ENCODE measurements at places on chromosomes 3 and 15.
A peak's percentile ranks its signal among the peaks of the same experiment; 100 is the strongest.

DNA sequence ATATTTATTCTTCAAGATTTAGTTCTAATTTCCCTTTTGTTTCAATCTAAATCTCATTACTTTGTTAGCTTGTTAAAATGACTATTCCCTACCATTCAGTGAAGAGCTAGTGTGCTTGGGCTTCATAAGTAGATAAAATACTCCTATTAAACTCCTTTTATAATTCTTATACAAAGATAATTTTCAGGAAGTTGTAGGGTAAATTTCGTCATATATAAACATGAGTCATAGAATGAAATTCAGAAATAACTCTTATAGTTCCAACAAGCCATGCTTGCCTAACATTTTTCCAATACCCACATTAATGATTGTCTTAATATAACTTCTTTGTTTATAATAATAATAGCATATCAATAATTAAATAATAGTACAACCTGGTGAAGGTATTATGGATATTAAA lies 407.3 kb downstream of the NAALADL2 start:
- DNase-seq: no peak

DNA sequence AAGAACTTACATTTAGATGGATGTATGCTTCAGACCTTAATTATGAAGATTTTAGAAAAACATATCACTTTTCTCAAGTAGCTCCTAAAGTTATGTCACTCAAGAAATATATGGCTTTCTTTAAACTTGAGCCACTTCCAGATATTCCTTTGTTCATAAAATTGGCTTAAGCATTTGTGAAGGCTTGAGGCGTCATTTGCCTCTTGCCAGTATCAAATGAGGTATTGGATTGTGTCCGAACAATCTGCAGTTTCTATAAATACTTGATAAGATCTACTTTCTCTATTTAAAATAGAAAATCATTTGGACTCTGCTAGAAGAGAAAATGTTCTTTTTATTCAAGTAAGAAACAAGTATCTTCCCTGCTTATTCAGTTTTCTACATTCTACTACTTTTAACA lies 102.6 kb downstream of the RSL24D1 start:
- DNase-seq: no peak

DNA sequence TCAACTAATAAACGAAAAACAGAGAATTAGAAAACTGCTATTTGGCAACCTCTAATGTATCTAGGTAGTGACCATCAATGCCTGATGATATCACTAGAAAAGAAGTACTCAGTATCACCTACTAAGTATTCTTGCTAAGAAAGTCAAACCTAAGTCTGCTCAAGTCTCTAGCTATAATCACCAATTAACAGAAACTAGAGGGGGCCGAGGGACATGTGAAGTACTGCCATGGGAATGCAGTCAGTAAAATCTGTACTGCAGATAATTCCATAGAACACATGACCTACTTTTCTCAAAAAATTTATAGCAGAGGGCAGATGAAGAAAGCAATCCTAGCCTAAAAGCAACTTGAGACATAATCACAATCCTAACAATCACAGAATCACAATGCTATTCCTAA lies 51.4 kb downstream of the CPEB1 start:
- DNase-seq: no peak

DNA sequence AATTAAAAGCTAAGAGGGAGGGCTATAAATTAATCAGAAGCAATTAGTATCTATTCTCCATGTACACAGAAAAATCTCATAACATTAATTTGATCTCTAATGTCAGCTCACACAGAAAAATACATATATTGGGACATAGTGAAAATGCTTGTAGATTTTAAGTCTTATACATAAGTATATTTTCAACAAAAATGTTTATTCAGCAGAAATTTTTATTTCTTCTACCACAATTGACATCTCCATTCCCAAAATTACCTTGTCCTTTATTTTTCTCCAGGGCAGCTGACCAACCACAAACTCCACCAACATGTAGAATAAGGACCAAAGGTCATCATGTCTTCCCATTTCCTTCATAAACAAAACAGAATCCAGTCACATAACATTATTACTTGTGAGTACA lies 74.5 kb upstream of the CDAN1 start:
- DNase-seq: no peak

GRCh38 chr3:186960347-186960746 lies 30.0 kb downstream of the ST6GAL1 start:
- DNase-seq: no peak

DNA sequence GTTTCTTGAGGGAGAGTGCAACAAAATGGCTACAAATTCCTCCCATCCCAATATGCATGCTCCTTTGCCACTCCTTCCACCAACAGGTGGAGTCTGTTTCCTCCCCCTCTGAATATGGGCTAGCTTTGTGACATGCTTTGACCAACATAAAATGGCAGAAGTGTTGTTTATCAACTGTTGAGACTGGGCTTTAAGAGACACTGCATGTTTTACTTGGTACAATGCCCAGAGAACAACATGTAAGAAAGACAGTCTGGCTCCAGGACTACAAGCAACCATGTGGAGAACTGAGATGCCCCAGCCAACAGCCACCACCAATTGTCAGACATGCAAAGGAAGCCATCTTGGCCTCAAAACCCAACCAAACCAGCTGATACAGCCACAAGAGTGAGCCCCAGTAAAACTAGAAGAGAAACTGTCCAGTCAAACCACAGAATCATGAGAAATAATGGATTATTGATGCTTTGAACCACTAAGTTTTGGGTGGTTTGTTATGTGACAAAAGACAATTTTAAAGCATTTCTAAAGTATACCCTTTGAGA lies 40.5 kb downstream of the NUDT16 start:
- DNase-seq: no peak

- no peak for DNase-seq
Measured at GRCh38 chr3:188664795-188665194, 507.0 kb upstream of the TPRG1 start.

DNA sequence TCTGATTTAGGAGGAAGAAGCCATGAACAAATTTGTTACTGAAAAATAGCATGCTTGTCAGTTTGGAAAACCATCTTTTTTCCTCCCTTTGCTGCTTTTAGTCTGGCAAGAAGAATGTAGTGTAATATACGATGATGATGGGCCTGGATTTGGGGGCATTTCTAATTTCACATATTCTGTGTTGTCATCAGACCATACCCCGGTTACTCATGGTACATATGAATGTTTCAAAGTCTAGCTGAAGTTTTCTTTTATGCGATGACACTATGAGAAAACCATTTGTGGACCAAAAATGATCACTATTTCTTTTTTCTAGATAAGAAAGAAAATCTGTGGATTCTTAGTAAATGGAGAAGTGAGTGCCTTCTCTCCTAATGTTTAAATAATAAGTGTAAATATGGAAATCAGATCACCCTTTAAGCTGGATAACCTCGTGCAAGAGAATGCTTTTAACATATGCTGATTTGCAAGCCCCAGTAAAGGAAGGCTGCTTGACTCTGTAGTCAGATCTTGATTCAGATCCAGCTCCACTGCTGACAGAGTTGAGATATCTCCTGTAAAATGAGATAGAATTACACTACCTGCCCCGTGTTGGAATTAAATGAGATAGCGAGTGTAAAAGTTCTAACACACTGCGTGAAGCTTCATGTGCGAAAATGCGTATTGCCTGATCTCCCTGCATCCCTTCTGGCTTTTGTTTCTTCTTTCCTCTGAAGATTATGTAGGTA lies 3.0 kb downstream of the MEF2A start:
- no peak for DNase-seq

GRCh38 chr3:111617406-111617805 lies 22.3 kb upstream of the ZBED2 start:
- DNase-seq: no peak

DNA sequence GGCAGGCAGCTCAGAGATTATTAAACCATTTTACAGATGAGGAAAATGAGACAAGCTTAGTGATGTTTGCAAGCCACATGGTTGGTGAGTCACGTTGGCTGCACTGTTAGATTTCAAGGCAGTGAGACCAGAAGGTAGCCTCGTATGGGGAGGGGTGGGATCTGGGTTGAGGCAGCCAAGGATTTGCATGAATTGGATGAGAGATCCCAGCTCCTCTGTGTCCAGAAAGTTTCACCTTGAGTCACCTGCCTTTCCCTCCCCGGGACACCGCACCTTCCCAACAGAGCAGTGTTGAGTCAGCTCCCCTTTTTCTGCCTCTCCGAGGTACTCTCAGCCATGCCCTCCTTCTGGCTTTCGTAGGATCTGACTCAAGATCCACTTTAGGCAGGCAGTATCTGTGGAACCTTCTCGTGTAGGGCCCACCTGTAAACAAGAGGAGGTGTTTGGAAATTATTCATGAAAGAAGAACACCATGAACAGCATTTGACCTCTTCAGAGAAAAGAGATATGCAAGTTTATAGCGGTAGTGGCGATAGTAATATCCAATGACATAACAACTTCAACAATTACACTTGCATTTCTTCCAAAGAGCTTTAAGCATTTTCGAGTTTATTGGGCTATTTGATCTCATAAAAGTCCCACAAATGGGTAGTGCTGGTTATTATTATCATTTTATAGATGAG lies 46.8 kb upstream of the VPS8 start:
- peak; percentile 91 for DNase-seq

DNA sequence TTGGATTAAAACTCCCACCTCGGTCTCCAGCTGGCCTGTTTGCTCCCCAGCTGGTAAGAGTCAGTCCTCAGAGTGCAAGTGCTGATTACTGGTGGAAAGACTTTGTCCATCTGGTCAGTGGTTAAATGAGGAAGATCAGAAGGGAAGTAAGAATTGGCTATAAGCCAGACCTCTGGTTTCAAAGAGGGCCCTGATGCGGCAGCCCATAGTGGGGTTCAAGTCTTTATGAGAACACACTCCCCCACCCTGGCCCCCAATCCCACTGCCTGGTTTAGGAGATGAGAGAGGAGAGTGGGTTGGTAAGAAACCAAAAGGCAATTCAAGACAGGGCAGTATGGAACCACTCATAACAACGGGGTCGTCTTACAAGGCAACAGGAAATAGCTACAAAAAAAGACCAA lies 65.0 kb downstream of the FRMD4B start:
- no peak for DNase-seq

GRCh38 chr3:170778240-170779217 lies 91.5 kb downstream of the RPL22L1 start:
- no peak for DNase-seq

- no peak for DNase-seq
Measured at GRCh38 chr3:127777921-127778656, 44.2 kb downstream of the MGLL start.

- DNase-seq: no peak
Measured at GRCh38 chr3:168312984-168313383, 217.3 kb upstream of the GOLIM4 start.

- no peak for DNase-seq
Measured at GRCh38 chr3:46640927-46641326, 28.6 kb downstream of the FAM240A start.

DNA sequence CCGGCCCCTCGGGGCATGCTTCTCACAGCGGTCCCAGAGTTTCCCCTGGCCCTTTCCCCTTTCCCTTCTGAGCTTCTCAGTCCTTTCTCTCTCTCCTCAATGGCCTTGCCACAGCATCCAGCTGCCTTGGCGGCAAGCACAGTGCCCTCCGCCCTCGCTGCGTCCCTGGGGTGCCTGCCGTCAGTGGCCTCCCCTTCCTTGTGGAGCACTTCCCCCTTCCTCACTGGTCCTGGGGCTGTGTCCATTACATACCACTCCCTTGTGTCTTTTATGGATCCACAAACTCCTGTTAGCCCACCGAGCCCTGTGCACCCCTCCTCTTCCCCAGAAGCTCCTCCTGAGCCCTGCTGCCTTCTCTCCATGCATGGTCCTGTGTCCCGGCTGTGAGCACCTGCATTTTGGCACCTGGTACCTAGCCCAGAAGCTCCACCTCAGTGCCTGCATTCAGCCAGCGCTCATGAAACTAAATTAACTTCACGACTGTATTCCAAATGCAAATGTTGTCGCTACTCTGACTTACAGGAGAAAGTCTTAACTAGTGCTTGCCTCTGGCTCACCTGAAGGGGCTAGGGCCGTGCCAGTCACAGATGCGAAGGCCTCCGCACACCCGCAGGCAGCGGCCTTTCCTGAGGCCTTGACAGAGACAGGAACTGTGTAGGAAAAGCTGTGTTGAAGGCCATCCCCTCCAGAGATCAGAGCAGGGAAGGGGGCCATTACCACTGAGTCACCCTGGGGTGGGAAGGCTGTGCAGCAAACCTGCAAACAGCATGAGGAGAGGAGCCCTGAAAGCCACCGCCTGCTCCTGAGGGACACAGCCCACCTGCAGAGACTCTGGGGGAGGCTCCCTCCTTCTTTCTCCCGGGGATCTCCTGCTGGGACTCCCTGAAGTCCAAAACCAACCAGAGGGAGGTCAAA lies 19.1 kb upstream of the KLF13 start:
- DNase-seq: no peak

All from keratinocyte (primary cell).